Osteocyte (in vitro differentiated cells): ENCODE measurements at places on chromosomes 6 and 20. TPM values are rescaled to one million over a fixed set of nuclear protein-coding genes. Genes with fewer than 3 reads are reported as not detected.

Gene TAAR2
- not detected in 2 replicates for total RNA-seq

Gene RIPOR2
- 4.8 and 6.3 TPM in 2 replicates for total RNA-seq

Gene SMLR1
- not detected in 2 replicates for total RNA-seq

Gene CLPSL1
- not detected in 2 replicates for total RNA-seq

DNA sequence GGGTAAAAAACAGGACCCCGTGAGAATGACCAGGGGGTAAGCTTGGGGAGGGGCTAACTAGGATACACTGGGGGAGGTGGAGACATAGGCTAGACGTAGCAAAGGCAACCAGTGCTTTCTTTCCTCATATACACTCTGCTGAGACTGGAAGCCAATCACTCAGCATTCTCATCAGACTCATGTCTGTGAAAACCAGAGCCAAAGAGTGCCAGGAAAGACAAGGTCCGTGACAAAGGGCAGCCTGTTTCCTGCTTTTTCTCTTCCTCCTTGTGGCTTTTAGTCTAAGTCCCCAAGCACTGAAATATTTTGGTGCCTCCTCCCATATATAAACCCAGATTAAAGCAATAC, 97.9 kb upstream of the NEDD9 start:
- no peak for DNase-seq

GRCh38 chr20:32019563-32020463, 9.6 kb downstream of the CCM2L start:
- no peak for DNase-seq

DNA sequence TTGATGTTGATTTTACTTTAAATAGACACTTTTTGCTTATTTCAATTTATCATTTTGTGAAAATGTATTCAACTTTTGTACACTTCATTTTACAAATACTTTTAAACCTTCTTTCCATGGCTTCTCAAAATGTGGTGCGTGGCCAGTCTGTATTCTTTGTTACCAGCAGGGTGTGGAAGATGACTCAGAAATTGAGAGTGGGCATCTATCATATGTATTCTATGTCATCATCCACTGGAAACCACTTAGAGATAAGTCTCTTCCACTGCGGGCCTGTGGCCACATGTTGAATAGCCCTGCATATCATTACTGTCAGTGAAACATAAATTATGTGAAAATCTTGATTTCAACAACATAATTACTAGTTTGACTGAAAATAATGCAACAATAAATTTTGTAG, 52.6 kb upstream of the MC3R start:
- DNase-seq: no peak

GRCh38 chr20:58718121-58718563, 25.5 kb downstream of the NPEPL1 start:
- DNase-seq: no peak

DNA sequence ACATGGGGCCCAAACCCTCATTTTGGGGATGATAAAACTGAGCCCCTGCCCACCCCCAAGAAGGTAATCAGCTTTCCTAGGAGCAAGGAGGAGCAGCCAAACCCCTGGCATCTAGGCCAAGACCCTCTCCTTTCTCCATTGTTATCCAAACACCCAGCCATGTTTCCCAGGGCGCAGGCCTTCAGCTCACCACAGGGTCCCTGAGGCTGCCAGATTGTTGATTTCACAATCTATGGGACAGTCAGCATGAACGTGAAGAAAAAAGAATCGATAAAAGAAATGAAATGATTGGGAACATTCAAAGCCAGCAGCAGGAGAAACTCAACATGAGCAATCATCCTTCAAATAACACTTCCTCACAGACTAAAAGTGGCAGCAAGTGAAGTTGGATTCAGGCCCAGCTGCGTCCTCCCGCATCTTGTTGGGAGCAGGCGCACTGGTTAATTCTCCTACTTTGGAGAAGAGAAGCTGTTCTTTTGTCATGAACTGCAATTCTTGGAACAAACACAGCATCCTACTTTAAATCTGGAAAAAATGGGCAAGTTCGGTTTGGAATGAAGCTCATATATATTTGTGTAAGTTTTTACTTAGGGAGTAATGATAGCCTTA, 241.8 kb upstream of the PRDM1 start:
- no peak for DNase-seq

DNA sequence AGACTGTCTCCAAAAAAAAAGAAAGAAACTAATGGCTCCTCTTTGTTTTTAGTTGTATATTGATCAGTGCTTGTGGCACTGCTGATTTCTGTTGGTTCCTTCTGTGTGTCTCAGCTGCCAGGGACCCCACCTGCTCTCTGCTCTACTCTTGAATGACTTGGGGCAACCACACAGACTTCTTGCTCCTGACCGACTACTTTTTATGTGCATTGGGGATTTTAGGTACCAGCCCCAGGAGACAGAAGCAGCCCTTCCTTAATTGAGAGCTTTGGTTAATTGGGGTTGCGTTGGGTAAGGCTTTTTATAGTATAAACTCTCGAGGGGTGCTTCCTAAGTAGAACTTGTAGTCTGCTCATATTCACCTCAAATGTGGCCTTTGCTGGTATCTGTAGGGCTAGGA, 6.9 kb downstream of the STK35 start:
- no peak for DNase-seq

DNA sequence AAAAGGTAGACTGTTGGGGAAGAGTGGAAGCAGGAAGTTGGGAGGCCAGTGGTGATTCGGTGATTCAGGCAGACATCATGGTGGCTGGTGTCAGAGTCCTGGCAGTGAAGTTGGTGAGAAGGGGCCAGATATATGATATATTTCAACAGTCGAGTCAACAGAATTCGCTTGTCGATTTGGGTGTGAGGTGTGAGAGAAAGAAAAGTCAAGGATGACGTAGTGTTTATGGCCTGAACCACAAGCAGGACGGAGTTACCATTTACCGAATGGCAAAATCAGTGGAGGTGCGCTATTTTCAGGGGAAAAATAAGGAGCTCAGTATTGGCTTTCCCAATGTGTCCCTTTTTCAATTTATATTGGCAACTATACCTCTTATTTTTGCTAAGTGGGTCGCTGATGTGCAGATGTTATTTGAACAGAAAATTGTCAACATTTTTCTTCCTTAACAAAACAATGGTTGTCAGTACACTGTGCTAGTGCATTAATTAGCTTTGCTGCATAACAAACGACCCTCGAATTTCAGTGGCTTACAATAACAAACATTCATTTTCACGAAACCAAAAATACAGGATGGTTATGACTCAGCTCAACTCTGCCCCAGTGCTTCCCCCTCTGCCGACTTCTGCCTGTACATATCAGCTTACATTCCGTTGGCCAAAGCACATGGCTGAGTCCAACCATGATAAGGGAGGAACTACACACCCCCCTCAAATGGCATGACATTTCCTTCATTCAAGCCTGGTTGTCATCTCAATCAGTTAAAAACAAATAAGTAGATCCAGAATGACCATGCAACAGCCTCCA, 255.0 kb upstream of the ZFP64 start:
- DNase-seq: no peak

DNA sequence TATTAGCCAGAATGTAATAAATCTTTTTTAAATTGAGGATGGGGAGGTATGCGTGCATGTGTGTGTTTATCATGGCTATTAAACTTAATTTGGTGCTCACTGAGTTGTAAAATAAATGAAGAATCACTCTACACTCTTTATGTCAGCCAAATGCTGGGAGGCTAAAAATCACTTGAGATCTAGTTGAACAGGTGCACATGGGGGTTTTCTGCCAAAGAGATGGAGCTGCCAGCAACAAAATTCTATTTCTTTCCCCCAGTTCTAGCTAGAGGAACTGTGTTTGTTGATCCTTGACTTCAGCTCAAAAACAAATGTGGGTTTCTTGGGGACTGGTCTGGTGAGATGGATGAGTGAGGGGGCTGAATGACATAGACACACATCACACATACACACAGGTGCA, 183.3 kb upstream of the BTBD3 start:
- DNase-seq: no peak

DNA sequence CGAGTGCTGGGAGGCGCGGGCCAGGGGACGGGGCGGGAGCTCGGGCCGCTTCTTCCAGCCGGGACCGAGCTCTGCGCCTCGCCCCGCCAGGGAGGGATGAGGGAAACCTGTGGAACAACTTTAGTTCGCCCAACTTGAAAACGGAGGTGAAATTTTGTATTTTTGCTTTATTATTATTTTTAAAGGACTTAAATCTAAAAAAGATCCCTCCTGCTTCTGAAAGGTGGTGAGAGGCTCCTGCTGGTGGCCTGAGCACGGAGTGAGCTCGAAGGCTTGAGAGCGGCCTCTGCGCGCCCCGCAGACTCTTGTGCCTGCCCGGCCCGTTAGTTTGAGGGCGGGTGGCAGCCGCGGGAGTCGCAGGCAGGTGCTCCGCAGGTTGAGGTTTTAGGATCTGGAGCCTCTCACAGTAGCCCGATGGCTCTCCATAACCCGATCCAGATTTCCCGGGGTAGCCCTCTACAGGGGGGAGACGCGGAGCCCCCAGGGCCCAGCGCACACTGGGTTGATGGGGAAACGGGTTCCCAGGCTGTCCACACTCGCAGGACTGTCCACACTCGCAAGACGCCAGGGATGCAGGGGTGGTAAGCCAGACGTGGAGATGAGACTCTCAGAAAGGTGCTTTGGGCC, 46.2 kb upstream of the SUPT3H start:
- DNase-seq: no peak

DNA sequence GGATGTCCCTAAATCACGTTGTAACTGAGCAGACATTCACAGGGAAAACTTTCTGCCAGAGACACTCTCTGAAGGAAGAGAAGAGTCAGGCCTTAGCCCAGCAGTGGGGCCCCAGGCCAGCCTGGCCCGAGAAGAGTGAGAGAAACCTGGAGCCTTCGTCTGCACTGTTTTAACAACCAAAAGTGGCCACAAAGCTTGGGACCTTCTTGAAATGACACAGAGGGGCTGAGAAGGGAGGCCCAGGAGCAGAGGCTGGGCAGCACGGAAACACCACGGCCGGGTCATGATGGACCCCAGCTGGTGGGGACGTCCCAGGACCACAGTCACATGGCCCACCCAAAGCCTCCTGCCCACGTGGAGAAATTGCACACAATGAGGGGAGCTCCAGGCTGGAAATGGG, 126.8 kb upstream of the THBS2 start:
- DNase-seq: no peak

GRCh38 chr6:151658091-151658490, 149.4 kb upstream of the ESR1 start:
- no peak for DNase-seq

GRCh38 chr6:159169193-159169555, at the start of gene FNDC1:
FNDC1 (plus strand) TSS chr6:159169400; CDS start chr6:159169597, 197 bp downstream.
- DNase-seq: no peak

GRCh38 chr6:170278743-170279094, 12.2 kb downstream of the DLL1 start:
- no peak for DNase-seq

GRCh38 chr6:90202156-90202555, 94.5 kb downstream of the BACH2 start:
- no peak for DNase-seq

DNA sequence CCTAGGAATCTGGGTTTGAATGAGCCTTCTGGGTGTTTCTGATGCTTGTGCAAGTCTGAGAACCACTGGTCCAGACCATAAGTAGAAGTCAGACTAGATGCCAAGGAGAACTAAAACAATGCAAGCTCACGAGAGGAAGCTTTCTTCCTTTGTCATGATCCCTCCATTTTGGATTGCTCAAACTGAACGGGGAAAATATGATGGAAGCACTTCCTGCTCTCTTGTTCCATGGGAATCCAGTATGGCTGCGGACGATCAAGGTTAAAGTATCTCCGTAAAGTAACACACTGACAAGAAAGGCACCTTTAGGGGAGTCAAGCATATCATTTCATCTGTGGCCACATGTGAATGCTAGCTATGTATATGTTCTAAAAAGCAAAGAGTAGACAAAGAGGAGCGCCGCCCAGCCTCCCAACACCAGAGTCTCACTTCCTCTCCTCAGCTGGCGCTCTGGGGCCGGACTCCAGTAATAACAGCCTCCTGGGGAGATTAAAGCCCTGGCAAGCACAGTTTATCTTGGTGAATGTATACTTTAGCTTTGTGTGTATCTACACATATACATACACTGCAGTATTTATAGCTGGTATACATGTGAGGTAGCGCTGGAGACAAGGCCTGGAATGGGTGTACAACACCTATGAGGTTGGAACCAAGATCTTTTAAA, 88.1 kb downstream of the FOXC1 start:
- DNase-seq: peak; percentile 73

DNA sequence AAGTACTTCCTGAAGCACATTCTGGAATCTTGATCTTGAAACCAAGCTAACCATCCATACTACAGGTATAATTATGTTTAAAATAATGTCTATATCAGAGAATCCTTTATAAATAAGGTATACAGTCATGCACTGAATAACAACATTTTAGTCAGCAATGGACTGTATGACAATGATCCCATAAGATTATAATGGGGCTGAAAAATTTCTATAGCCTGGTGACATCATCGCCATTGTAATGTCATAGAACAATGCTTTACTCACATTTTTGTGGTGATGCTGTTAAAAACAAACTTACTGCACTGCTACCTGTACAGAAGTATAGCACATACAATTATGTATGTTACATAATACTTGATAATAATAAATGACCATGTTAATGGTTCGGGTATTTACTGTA, 31.8 kb downstream of the RNF146 start:
- no peak for DNase-seq

DNA sequence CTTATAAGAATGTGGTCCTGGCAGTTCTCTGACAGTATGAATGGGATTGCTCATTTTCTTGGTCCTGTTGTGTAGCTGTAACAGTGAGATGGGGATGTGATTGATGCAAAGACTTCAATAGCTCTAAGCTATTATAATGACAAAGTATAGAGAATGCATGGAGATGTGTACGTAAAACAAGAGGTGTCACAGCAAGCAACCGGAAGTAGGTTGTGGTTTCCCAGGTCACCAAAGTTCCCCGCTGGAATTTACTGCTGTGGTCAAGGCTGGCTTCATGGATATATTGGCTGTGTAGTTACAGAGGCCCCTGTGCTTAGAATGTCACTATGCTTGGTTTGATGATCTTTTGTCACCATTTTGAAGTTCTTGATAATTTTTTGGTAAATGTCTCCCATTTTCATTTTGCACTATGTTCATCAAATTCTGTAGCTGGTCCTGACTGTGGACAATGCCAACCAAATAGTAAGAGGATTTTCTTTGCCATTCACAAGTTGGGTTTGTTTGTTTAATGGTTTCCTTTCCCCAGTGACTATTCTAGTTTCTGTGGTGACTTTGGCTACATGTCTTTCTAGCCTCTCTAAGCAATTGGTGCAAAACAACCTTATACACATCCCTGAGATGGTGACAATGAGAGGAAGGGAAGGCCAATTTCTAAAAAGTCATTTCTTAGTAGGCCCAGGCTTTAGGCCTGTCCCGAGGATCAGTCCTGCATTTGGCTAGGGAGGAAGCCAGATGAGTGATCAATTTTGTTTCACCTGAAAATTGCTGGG, 10.5 kb downstream of the DNAH8 start:
- no peak for DNase-seq

- DNase-seq: no peak
Observed at GRCh38 chr6:37449984-37450383, 17.0 kb downstream of the CMTR1 start.
